ENCODE measurements at places on chromosomes 2 and 18.

DNA sequence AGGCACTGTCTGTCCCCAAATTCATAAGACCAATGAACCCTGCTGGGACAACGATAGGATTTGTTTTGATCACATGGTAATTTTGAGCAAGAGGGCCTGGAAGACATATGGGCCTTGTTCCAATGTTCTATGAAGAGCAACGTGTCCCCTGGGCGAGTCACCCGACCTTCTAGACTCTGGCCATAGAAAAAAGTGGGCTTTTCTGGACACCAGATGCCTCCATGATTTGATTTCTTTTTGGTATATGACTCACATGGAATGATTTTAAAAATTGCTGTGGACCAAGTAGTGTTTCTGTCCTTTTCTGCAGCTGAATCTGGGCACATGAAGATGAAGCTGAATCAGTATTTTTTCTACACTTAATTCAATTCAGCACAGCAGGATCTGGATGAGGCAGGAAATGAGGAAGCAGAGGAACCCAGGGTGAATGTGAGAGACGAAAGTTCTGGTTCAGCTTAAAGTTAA, 104.9 kb downstream of the CDC42EP3 start:
- no peak for DNase-seq

DNA sequence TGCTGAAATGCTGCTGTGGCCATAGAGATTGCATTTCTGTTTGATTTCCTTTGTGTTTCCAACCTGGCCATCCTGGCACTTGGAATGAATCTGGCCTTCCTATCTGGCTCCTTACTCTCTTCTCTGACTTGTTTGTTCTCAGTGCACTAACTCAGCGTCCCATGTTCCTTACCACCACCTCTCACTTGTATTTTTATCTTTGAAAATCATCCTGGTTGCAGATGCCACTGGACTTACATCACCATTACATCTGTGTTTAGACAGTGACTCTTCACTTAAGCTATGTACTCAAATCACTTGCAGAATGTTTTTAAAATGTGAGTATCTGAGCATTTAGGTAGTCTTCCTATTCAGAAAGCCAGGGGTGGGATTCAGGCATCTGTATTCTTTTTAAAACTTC, 239.5 kb downstream of the WDR7 start:
- no peak for DNase-seq

DNA sequence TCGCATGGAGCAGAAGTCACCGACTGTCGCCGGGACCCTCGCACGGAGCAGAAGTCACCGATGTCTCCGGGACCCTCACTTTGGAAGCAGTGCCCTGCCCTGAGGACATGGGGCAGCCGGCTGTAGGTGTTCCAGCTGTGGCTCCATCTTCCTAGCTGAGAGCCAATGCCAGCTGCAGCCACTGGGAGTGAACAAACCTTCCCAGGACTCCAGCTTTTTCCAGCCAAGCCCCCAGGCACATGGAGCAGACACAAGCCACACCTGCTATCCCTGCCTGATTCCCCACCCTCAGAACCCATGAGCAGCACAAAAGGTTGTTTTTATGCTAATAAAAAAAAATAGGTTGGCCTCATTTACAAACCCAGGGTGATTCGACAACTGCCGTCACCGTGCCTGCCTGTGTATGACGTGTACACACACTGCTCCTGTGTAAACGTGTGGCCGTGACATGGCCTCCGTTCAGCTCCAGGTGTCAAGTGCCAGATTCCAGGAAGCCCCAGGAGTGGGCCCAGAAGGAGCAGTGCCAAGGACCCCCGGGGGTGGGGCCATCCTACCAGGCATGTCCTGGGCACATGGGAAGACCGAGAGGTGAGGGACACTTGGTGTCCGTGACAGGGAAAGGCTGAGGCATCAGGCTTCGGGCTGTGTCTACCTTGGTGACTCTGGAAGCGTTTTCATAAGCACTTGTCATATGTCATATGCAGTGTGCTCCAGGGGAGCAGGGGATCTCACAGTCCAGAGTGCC, 91.5 kb downstream of the EIPR1 start:
- no peak for DNase-seq

- DNase-seq, result no peak
Measured at GRCh38 chr2:241811201-241811951, 2.4 kb downstream of the NEU4 start.

DNA sequence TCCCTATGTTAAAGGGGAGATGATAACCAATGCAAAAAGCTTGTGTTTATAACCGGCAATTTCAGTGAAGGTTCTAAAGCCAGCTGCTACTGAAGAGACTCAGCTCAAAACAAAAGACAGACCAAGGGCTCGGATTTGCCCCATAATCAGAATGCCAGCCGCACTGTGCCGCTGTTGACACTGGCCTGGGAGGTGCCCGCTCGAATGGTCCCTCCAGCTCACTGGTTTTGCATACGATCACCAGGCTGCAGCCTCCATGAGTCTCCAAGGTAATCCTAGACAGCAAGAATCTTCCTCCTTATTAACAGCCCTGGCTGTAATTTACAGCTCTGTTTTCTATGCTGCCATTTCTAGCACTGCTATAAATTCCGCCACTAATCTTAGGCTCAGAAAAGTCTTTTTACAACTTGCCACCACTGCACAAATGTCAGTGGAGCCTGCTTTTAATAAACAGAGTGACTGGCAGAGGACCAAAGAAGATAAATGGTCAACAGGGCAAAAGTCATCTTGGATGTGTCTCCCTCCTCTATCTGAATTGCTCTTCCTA, 155.7 kb upstream of the SH3BP4 start:
- no peak for DNase-seq

- DNase-seq, result no peak
Measured at GRCh38 chr2:13533524-13533922, 816.8 kb downstream of the TRIB2 start.

DNA sequence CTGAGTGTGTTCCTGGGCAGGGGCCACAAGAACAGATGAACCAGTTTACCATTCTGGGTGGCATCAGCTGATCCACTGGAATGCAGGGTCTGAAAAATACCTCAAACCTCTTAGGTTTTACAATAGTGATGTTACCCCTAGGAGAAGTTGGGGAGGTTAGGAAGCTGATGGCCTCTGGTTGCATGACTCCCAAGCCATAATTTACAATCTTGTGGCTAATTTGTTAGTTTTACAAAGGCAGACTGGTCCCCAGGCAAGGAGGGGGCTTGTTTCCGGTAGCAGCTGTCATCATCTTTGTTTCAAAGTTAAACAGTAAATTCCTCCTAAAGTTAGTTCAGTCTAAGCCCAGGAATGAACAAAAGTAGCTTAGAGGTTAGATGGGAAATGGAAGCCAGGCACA, 113.8 kb upstream of the SLC38A11 start:
- DNase-seq, result no peak

DNA sequence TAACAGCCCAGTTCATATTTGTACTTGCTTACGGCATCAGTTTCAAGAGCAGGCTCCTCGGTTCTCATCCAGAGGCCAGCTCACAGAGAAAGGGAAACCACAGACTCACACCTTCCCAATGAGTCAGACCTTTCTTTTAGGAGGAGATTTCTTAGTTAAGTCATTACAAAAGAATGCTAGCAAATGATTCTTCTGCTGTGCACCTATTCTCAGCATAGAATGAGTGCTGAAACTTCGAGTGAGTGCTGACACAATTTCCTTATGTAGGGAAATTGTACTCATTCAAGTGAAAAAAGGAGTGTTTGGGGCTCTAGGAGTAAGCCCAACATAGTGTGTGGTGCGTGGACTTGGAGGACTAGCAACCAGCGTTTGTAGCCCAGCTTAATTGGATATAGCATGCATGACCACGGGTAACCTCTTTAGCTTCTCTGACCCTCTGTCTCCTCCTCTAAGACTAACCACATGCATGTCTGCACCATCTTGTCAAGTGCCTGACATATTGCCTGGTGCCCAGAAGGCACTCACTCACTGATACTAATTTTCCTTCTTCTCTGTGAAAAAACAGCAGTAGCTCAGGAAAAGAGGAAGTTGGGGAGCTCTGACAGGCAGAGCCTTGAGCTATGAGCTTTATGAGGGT, 87.0 kb downstream of the ALPK2 start:
- DNase-seq, result peak; percentile 57

DNA sequence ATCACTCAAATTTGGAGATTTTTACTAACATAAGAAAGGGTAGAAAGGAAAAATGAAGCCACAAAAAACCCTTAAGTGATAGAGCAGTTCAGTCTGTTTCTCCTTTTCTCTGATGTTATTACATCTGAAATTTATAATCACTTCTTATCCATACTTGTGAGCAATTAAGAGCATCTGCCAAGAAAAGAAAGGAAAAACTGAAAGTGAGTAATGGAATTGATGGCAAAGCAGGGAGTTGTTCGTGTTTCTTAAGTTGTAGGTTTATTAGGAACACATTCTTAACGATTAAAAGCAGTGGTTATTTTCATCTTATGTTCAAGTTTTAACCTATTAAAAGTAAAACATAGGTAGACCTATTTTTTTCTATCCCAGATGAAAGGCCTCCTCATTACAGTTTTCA, 277.7 kb downstream of the RND3 start:
- DNase-seq, result no peak

GRCh38 chr2:148553332-148553887, 91.1 kb upstream of the EPC2 start:
- peak; percentile 6 for DNase-seq

DNA sequence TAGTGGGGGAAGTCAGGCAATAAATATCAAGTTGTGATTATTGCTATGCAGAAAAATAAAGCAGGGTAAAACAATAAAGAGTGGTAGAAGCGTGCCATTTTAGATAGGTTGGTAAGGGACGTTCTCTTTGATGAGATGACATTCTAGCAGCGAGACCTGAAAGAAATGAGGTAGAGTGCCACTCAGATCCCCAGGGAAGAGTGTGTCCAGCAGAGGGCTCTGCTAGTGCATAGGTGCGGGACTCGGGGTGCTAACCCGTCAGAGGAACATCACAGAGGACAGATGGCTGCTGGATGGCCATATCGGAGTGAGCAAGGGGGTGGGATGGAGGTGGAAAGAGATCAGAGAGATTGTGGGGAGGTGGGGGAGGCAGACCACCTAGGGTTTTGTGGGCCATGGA, 16.3 kb upstream of the GTF2A1L start:
- DNase-seq, result no peak

- no peak for DNase-seq
Measured at GRCh38 chr2:46461709-46462171, 17.6 kb upstream of the TMEM247 start.

DNA sequence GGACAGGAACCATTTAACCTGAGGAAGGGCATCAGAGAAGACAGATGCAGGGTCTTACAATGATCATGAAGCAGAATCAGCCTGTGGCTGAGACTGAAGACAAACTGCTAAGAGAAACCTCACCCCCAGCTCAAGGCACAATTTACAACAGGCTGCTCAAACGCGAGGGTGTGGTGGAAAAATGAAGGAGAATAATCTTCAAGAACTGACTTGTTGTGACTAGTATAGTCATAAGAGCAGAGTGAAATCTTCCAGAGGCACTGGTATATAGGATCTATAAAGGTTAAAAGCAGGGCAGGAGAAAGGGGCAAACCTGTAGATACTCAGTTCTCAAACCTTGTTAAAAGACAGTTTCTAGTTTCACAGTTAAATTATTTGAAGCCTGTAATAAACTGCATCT, 1155.8 kb upstream of the TMEFF2 start:
- no peak for DNase-seq

- no peak for DNase-seq
Measured at GRCh38 chr2:67579806-67580205, 182.7 kb downstream of the ETAA1 start.

GRCh38 chr2:126449677-126450076, 206.3 kb upstream of the GYPC start:
- DNase-seq, result no peak

GRCh38 chr18:22489704-22490103, 72.0 kb upstream of the CTAGE1 start:
- DNase-seq, result no peak

- no peak for DNase-seq
Measured at GRCh38 chr2:126761256-126761980, 105.5 kb downstream of the GYPC start.

- DNase-seq, result no peak
Measured at GRCh38 chr2:239734436-239735005, 290.6 kb downstream of the NDUFA10 start.

- peak; percentile 26 for DNase-seq
Measured at GRCh38 chr2:24359129-24360049, 947 bp downstream of the ITSN2 start.

DNA sequence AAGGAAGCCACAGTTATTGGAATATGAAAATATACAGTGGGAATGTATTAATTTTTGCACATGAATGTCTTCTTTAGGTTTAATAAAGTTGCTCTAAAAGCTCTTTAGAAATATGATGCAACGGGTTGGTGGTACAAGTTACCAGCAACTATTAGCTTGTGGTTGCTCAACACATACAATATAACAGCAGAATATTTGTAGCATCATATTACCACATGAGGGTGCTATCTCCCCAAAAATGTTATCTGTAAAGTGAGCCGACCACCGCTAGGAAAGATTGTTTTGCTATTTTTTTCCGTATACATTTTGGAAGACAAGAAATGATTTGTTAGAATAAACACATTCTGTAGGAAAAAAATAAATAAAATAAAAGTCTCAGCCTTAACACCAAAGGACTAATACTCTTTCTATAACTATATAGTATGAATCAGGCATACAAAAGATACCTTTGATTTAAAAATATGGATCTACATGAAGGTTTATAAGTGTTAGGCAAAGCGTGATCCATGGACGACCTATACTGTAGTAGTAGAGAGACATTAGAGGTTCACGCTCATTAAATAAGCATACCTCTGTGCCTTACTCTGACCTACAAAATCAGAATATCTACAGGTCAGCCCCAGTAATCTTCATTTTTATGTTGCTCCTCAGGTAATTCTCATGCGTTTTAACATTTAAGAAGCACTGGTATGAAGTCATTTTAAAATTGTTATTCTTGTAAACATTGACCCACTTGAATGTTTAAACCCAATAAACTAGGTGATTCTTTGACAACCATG, 1110.6 kb upstream of the ACVR2A start:
- no peak for DNase-seq

DNA sequence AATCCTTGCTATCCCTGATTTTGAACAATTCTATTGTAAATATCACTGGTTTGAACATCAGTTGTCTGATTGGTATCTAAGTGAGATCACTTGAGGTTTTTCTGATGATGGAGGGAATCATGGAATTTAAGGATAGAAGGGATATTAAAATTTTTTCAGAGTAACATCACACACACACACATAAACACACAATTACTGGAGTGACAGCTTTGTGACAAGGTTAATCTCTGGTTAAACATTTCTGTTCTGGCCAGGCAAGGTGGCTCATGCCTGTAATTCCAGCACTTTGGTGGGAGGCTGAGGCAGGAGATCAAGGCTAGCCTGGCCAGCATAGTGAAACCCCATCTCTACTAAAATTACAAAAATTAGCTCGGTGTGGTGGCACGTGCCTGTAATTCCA, 85.3 kb downstream of the SOCS6 start:
- no peak for DNase-seq

DNA sequence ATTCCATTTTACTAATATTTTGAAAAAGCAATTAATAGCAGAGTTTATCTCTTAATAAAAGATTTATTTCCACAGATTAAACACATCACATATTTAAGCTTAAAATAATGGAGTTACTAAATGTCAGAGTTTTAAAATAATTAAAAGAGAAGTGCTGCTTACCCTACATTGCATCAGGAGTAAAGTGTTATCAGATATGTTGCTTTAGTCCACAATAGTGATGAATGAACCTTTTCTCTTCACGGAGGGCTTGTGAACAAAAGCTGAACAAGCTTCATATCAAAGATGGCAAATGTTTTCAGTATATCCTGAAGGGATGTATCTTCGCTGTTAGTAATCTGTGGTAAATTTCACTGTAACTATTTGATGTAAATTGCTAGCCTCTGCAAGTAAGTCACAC, 69.4 kb upstream of the TTC27 start:
- no peak for DNase-seq

- DNase-seq, result no peak
Measured at GRCh38 chr2:111044066-111044465, 76.6 kb upstream of the BCL2L11 start.
